Glutamatergic neuron (in vitro differentiated cells): ENCODE measurements at places on chromosomes 5 and 9.

GRCh38 chr5:123089914-123090660 lies 1.0 kb downstream of the PRDM6 start:
- DNase-seq = peak; percentile 62

DNA sequence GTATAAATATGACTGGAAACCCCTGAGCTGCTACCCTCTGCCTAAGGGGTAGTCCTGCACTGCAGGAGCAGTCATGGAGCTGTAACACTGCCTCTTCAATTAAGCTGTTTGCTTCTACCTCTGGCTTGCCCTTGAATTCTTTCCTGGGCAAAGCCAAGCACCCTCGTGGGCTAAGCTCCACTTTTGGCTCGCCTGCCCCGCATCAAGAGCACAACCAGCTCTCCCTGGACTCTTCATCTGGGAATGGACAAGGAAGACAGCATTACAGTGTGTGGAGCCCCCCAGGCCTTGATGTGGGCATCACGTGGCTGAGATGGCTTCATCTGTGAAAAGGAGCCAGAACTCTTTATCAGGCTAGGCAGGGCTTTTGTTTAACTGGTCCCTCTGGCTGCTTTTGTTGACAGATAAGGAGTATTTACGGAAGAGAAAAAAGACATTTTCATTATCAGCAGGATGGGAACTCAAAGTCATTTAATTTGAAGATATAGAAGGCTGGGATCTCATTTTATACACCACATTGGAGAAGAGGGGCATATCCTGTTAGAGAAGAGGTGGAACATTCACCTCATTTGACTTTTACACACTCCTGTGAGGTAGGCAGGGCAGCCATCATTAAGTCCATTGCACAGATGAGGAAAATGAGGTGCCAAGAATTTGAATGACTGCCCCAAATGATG lies 137.8 kb downstream of the SEMA6A start:
- DNase-seq = no peak

- no peak for DNase-seq
Measured at GRCh38 chr9:17081351-17081750, 53.5 kb upstream of the CNTLN start.

DNA sequence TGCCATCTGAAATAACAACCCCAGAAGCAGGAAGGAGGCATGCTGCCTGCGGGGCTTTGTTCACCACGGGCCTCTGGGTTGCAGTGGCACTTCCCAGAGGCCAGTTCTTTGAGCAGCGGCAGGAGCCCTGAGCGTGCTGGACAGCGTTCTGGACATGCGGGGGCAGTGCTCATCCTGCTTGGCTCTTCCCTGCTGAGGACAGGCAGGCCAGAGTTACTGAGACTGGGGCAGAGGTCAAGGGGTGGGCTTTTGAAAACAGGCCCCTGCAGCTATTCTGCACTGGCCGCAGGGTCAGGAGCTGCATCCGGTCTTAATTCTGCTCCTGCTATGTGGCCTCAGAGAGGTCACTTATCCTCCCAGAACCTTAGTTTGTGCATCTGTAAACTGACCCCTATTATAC lies 258.6 kb downstream of the FSTL4 start:
- no peak for DNase-seq

DNA sequence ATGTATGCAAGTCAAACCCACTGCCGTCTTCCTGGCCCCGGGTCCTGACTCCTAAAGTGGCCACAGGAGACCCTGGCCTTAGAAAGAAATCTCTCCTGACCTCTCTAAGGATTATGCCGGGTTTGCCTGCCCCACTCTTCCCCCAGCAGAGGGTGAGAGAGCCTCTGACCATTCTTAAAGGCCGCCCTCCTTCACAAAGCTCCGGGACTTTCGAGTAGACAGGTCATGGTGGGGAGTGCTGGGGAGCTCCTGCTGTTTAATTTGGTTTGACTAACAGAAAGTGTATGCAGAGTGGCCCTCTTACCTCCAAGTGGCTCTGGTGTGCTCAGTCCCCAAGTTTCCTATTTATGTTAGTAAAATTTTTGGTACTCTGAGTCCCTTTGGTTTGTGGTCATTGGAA lies 111.8 kb downstream of the LRRC70 start:
- no peak for DNase-seq

DNA sequence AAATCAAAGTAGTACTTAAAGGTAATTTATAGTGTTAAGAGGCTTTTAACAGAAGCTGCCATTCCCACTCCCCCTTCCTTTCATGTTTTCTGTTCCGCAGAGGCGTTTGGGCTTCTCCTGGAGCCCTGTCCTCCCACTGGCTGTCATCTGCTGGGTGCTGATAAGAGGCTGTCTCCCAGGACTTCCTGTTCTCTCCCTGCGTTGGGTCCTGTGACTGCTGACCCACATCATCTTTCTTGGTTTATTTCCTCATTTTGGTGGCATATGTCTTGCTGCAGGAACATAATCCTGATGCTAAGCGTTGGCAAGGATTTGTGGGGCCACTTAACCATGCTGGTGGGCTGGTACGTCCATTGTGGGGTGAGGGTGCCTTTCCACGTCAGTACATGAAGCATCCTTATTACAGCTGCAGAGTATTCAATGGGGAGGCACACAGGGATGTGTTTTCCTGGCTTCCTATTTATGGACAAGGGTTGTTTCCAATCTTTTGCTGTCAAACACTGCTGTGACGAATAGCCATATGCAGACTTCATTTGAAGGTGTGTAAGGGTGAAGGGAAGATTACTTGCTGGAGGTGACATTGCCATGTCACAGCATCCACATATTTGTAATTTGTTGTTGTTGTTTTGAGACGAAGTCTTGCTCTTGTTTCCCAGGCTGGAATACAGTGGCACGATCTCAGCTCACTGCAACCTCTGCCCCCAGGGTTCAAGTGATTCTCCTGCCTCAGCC lies 22.3 kb upstream of the RNF130 start:
- DNase-seq = no peak

GRCh38 chr9:2236850-2237249 lies 221.7 kb downstream of the SMARCA2 start:
- no peak for DNase-seq

DNA sequence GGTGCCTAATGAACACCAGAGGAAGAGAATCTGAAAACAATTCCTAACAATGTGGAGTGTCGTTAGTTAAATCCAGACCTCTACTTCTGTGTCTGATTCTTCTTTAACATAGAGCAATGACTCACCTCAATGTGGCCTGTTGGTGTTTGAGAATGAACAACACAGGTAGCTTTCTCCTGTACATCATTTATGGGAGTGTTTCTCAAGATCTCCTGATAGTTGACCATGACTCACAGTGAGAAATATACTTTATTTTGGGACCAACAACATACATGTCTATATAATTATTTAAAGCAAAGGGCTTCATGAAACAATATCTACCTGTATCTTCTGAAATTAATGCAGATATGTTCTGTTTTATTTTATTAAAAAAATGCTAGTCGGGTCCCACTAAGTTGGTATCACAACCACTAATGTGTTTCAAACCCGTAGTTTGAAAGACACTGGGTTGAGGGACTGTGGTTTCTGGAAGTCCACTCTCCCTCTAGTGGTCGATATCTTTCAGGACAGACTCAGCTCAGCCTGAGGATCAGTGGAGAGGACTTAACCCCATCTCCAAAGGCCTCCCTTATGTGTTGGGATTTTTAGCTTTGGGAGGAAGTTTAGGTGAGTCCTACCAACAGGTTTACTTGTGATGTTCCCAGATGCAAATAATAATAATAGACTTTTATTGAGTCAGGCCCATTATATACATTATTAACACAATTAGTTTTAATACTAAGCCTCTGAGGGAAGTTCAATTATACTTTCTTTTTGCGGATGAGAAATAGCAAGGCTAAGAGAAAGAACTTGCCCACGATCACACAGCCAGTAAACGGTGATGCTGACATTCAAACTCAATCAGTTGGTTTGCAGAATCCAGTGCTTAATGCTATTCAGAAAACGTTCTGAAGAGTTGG lies 70.0 kb upstream of the KLF9 start:
- no peak for DNase-seq

- no peak for DNase-seq
Measured at GRCh38 chr5:25345240-25345771, 700.5 kb upstream of the CDH10 start.

GRCh38 chr5:14582797-14583137 lies 1.2 kb downstream of the OTULINL start:
- DNase-seq = no peak

DNA sequence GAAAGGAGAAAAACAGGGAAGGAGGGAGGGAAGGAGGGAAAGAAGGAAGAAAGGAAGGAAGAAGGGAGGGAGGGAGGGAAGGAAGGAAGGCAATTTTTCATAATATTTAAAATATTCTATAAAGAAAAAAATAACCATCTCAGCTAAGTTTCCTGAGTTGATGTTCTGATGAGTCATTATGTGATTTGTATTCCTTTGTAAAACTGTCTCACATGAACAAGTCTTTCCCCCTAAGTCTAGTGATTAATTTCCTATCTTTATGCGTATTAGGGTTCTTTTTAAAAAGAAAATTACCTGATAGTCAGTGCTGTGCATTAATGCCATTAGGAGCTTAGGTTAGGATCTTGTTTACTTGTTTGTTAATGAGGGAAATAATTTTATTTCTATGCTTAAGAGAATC lies 94.1 kb downstream of the RASEF start:
- DNase-seq = no peak

DNA sequence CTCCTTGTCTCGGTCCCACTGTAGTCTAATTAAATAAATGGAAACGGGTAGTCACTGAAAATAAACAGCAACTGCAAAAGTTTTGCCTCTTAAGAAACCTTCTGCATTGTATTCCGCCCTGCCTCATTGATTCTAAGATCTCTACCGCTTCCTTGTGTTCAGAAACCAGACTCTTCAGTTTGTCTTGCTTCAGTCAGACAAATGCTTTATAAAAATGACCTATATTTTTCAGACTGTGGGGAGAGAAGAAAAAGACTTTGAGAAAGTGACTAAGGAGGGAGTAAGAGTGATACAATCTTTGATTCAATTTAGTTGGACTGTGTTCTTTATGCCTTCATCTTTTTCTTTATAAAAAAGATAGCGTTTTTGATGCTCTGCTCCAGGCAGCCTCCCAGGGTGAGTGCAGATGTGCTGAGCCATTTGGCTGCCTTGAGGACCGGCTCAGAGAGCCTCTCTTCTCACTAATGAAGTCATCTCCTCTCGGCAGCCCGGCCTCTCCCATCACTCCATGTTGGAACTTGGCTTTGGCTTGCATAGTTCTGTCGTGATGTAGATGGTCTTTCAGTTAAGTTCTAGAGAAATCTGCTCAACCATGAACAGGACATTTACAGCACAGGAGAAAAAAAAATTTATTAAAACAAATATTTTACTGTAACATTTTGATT lies 4.0 kb upstream of the VCAN start:
- DNase-seq = peak; percentile 18

- peak; percentile 60 for DNase-seq
Measured at GRCh38 chr9:1047591-1048230, 2.4 kb upstream of the DMRT2 start.

- no peak for DNase-seq
Measured at GRCh38 chr5:103207653-103208052, 50.9 kb upstream of the MACIR start.

GRCh38 chr5:135451581-135452320 lies 400 bp downstream of the TIFAB start:
- DNase-seq = no peak

GRCh38 chr5:14223372-14223771 lies 80.2 kb downstream of the TRIO start:
- no peak for DNase-seq

DNA sequence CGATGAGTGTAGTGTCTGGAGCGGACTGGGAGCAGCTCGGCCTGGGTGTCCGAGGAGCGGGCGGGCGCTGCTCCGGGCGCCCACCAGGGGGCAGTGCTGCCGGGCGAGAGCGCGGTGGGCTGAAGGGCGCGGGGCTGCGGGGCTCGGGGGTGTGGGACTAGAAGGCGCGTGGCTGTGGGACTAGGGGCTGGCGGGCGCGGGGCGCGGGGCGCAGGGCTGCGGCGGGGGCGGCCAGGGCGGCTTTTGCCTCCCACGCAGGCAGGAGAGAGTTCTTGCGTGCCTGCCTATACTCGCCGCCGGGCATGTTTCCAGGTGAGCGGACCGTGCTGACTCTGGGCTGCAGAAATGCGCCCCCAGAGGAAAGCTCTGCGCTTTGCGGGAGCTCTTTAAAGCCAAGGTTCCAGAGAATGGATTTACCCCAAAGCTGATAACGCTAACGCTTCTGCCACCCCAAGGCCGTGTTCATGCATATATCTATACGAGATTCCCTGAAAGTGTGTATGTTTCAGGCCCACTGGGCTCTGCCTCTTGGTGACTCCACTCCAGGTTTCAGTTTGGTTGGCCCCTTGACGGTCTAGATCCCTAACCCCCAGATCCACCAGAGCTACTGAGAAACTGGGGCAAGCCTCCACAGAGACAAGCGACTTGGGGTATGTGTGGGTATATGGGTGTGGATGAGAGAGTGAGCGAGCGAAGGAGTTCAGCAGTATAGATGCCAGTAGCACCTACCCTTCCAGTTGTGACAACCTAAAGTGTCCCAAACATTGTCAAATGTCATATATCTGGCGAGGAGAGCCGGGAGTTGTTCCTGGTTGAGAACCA lies 56.2 kb downstream of the ACER2 start:
- peak; percentile 85 for DNase-seq

GRCh38 chr9:119164716-119165115 lies 204.5 kb downstream of the BRINP1 start:
- DNase-seq = no peak

- DNase-seq = peak; percentile 85
Measured at GRCh38 chr9:86637515-86637914, 283.3 kb upstream of the TUT7 start.

DNA sequence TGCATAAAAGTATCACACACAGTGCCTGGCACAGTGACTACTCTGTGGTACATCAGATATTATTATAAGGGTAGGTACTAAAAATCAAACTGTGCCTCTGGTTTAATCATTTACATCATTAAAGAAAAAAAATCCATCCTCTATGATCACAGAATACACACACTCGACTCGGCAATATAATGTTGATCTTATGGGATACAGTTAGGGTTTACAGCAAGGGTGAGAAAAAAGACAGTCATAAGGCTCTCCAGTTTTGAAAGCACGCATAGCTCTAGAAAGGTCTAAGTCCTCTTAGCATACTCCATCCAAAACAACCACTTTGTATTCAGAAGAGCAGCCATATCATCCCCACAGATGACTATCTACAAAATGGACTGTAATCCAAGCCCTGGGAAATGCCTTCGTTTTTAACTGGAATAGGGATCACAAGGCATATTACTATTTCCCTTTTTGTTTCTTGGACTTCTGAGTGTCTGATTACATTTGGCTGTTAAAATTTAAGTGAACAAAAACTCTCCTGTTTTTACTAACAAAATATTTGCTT lies 26.6 kb downstream of the TRPM3 start:
- DNase-seq = no peak

- no peak for DNase-seq
Measured at GRCh38 chr5:100683881-100684280, 148.7 kb downstream of the FAM174A start.
